ENCODE measurements at places on chromosomes 13 and 19.

DNA sequence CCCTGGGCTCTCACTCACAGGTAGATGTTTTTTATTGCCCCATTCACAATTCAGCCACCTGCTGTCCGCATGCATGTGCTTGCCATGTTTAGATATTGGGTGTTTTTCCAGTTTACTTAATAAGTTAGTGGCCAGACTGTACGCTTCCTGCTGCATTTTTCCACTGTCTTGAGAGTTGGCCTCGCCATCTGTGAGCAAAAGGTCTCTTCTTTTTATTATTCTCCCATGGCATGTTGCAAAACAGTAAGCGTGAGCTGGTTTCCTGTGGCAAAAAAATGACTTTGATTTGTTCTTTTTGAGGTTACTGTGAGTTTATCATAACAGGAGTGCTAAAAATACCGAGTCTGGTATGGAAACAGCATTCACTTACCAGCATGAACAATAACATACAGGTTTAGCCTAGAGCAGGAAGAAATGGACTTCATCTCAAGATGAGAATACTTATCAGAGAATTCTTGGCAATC, 46.0 kb downstream of the SAE1 start:
- DNase-seq, result peak; percentile 54

DNA sequence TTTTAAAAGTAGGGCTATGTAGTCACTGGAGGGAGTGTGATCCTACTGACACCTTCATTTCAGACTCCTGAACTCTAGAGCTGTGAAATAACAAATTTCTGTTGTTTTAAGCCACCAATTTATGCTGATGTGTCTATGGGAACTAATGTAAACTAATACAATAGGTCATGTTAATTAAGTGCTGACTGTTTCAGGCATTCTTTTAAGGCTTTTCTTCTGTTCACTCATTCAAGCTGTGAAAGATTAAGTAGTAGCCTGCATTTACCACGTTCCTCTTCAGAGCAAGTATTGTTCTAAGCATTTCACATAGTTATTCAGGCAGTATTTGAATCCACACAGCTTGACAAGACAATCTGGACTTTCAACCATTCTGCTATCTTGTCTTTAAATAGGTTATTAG, 1135.0 kb downstream of the SLITRK1 start:
- DNase-seq, result no peak

- DNase-seq, result no peak
Measured at GRCh38 chr13:101258071-101258470, 158.2 kb downstream of the NALCN start.

DNA sequence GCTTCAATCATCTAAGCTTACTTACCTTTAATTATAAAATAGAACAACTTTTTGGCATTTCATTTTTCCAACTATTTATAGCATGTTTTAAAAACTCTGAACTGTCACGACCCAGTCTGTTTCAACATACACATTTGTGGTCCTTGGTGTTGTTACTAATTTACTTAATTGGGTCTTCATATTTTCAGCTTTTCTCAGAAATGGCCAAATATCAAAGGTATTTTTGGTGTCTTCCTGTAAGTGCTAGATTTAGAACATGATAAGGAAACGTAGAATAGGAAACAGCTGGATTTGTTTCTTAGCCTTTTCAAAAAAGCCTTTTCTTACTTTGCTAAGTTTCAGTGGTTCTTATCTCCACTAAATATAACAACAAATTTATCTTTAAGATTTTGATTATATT, 11.4 kb downstream of the LPAR6 start:
- no peak for DNase-seq

- no peak for DNase-seq
Measured at GRCh38 chr19:16442386-16443276, 29.1 kb downstream of the EPS15L1 start.

DNA sequence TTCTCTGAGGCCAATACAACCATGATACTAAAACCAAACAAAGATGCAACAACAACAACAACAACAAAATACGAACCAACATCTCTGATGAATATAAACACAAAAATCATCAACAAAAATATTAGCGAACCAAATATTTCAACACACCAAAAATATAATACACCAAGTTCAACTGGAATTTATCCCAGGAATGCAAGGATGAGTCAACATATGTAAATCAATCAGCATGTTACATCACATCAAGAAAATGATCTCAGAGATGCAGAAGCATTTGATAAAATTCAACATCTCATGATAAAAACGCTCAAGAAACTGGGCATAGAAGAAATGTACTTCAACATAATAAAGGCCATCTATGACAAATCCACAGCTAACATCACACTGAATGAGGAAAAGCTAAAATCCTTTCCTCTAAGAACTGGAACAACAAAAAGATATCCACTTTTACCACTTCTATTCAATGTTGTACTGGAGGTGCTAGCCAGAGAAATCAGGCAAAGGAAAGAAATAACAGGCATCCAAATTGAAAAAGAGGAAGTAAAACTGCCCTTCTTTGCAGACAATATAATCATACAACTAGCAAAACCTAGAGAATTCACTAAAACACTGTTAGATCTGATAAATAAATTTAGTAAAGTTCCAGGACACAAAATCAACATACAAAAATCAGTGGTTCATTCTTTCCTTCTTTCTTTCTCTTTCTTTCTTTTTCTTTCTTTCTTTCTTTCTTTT, 2448.7 kb upstream of the PCDH20 start:
- DNase-seq, result no peak

DNA sequence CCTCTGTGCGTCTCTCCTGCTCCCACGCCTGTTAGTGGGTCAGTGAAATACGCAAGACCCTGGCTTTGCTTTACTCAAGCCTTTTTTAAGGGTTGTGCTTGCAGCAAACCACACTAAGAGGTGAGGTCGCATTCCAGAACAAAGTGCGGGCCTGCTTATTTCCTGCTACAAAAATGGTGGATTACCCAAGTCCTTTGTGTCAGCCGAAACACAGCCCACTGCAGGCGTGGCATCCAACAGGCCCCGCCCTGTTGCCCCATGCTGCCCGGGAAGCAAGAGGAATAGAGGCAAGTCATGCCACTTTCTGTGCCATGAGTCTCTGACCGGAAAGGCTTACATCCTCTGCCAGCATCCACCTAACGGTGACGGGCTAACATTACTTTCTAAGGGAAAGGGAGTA, 7.7 kb upstream of the IRS2 start:
- no peak for DNase-seq

GRCh38 chr19:51224163-51224641, 678 bp upstream of the CD33 start:
- no peak for DNase-seq

GRCh38 chr13:51833980-51834379, 11.0 kb downstream of the TMEM272 start:
- no peak for DNase-seq

DNA sequence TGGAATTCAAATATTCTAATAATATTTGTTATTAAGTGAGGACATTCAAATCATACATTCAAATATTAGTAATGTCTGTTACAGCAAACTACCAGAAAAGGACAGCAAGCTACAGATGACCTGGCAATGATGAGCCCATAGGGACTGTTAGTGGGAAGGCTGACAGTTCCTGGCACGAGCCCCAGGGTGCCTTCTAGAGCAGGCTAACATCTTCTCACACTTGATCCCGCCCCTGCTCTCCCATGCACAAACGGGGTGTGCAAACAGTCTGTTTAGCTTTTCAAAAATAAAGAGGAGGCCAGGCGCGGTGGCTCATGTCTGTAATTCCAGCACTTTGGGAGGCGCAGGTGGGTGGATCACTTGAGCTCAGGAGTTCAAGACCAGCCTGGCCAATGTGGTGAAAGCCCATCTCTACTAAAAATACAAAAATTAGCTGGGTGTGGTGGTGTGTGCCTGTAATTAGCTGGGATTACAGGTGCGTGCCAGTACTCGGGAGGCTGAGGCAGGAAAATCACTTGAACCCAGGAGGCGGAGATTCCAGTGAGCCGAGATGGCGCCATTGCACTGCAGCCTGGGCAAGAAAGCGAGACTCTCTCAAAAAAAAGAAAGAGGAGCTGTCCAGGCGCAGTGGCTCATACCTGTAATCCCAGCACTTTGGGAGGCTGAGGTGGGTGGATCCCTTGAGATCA, 9.6 kb upstream of the GARRE1 start:
- no peak for DNase-seq

GRCh38 chr19:6527893-6528543, 2.8 kb upstream of the TNFSF9 start:
- no peak for DNase-seq

DNA sequence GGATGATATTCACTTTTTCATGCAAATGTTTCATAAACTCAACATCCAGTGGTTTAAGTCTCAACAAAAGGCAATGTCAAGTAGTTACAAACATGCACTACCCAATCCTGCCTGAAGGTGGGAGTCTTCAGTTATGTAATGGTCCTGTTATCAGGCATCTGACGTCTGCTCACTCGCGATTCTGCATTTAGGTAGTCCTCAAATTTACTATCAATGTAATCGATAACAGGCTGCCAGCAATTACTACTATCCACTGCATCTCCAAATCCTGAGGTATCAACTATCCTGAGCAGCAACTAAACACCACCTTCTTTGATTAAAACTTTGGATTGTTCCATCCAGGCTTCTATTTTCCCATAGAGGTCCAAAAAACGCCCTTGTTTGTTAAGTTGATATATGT, 51.2 kb downstream of the NLRP12 start:
- DNase-seq, result no peak

DNA sequence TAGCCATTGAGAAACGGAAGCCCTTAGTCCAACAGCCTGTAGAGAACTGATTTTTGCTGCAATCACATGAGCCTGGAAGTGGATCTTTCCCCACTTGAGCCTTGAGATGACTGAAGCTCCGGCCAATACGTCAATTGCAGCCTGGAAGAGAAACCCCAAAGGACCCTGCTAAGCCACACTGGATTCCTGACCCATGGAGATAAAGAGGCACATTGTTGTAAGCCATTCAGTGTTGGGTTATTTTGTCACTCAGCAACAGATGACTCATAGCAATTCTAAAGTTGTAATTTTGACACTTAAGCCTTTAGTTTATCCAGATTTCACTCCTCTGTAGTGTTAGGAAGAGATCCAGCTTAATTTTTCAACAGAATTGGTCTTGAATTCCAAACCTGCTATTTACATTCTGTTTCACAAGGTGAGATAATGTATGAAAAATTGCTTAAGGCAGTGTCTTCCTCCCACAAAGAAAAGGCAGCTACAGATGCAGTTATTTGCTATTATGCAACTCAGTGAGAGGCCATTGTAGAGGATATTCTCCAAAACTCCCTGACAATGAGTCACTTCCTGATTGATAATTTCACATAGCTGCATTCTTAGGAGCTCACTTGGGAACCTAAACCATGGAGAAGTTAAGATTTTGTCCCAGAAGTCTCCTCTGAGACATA, 59.4 kb upstream of the TSHZ3 start:
- no peak for DNase-seq

GRCh38 chr13:91146601-91147000, 200.9 kb upstream of the MIR17HG start:
- DNase-seq, result no peak

DNA sequence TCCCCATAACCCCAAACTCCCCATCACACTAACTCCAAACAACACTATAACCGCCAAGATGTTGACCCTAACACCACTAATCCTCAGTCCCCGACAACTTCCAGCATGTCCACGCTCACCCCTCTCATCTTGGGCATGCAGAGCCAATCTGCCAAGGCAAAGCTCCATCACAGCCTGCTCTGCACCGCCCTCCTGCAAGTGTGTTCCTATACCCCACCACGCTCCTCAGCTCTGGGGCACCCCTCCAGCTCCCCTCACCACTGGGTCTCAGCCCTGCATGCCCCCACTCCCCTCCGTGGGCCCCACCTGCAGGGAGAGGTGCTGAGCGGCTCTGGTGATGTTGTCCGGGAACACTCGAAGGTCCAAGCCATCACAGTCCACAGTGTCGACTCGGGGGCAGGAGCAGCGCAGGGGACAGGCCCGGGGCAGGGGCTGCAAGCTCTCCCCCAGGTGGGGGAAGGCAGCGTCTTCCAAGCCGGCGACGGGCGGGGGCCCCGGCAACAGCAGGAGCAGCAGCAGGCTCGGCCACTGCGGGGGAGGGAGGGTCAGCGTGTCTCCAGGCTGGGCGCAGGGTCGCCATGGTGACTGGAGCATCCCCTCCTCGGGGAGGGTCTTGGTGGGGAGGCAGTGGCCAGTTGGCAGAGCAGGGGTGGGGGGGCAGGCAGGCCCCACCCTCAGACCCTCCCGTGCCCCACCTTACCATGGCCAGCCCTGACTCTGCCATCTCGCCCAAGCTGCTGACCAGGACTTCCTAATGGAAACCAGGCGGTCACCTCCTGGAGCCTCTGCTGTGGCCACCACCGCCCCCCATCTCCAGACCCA, 527 bp downstream of the PODNL1 start:
- no peak for DNase-seq

DNA sequence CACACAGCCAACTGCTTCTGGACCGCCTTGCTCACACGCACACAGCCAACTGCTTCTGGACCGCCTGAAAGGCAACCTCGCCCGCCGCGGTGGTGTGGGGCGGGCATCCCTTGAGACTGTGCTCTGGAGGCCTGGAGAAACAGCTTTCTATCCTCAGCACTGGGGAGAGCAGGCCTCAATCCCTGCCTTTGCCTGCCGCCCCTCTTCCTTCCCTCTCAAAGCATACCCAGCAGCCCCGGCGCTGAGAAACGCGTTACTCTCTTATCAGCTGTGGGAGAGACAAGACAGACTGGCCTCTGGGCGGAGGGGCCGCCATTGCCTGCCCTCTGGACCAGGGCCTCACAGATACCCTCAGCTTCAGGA, 2.9 kb downstream of the LIPE start:
- no peak for DNase-seq

GRCh38 chr13:35554972-35555623, 78.6 kb upstream of the MAB21L1 start:
- no peak for DNase-seq

DNA sequence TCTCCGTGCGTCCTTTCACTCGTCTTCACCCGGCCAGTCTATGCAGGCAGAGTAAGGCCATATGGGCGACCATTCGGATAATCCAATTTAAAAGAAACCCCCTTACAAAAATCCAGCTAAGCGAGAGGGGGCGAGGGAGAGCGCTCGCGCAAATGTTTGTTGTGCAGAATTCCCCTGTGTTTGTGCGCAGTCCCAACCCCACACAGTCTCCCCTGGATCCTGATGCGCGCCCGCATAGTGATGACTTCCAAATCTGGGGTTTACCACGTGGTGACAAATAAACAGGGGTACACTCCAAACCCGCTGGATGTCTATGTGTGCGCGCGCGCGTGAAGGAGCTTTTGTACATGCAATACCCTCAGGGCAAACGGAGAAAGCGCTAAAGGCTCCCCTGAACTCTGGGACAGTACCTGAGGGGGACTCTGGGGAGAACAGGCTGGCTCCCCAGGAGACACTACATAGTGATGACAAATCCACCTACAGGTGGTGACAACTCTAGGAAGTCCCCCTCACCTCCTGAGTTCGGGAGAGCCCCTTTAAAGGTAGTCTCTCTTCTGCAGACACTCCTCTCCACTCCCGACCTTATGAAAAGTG, 8.5 kb downstream of the SOX21 start:
- DNase-seq, result no peak

DNA sequence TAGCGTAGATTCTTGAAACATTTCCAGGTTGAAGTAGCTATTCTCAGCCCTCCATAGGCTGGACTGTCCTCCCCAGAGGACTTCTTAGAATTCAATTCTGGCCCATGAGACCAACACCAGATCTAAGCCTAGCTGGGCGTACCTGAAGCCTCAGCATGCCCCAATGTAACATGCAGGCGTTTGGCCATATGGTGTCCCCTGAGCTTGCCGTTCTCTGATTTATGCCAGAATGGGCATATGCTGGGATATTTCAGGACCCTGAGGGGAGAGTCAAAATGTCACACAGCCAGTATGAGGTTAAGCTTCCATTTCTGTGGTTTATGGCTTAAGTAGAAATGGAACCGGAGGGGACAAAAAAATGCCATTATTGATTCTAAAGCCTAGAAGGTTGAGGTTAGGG, 317.7 kb upstream of the OBI1 start:
- no peak for DNase-seq
